HFFc6 (cell line): ENCODE measurements at places on chromosomes 6 and 20.
A peak's percentile ranks its signal among the peaks of the same experiment; 100 is the strongest.

GRCh38 chr6:157929765-157930319 lies 51.8 kb upstream of the SYNJ2 start:
- H3K27me3 ChIP-seq = no peaks in the 10 kb centered on the region; the same call in 1 of the 2 replicates
- H3K4me3 ChIP-seq = no peak overlapping the region
- DNase-seq = no peak
- H3K4me1 ChIP-seq = no peaks in the 10 kb centered on the region
- H3K36me3 ChIP-seq = peaks cover 25% of the 10 kb centered on the region; the same call in 1 of the 2 replicates

DNA sequence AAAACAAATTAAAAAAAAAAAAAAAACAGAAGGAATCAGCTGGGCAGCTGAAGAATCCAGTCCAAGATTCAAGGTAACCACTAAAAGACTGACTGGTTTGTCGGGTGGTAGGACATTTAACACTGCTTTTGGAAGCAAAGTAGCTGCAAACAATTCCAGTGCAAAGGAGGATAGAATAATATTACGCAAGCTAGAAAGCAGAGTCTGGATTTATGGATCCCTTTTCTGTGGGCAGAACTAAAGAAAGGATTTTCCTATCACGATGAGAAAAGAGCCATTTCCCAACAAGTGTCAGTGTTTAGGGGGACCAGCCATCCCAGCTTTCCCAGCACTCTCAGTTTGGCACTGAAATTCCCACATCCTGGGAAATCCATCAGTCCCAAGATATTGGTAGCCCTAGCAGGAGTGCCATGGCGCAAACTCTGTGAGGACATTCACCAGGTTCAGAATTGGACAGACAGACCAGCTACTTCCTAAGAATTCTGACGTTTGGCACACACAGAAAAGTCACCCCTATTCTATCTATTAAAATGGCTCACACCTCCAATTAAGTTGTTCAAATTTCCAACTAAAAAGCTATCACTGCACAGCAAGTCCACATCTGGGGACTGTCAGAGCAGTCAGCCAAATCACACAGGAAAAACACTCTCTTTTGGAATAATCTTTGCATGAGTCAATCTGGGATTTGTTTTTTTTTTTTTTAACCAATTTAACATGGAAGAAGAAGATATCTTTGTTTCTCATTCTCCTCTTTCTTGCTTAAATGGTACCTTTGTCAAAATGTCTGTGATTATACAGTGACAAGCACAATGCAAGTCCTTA lies 356.8 kb upstream of the ARID1B start:
- H3K27me3 ChIP-seq = no peaks in the 10 kb centered on the region
- peaks cover 15% of the 10 kb centered on the region; the same call in 1 of the 2 replicates for H3K4me1 ChIP-seq
- no peak for DNase-seq

DNA sequence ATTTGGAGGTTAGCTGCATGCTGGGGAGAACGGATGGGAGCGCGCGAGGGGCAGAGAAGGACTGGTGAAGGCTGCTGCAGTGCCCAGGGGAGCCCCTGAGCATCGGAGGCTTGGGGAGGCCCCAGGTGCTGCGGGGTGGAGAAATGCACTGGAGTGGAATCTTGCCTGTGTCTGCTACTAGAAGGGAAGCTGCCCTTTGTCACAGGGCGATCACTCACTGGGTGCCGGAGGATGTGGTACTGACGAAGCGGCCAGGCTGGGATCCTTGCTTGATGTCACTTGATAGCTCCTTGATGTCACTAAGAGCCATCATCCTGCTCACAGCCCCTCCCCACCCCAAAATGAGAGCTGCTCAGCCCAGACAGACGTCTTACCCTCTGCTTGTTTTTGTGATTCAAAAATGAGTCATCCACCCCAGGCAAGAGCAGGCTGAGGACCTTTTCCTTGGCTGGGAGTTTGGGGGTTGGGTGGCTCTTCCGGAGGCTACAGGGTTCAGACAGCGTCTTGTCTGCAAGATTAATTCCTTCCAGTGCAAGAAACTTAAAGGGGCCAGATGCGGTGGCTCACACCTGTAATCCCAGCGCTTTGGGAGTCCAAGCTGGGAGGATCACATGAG lies 62.6 kb upstream of the PMEPA1 start:
- H3K27me3 ChIP-seq = peaks cover 22% of the 10 kb centered on the region
- H3K36me3 ChIP-seq = no peaks in the 10 kb centered on the region
- peak; percentile 69 for DNase-seq
- H3K4me3 ChIP-seq = peak overlapping the region; percentile 49
- no peak overlapping the region; the same call in 1 of the 2 replicates for H3K27ac ChIP-seq
- peaks cover 16% of the 10 kb centered on the region for H3K4me1 ChIP-seq

DNA sequence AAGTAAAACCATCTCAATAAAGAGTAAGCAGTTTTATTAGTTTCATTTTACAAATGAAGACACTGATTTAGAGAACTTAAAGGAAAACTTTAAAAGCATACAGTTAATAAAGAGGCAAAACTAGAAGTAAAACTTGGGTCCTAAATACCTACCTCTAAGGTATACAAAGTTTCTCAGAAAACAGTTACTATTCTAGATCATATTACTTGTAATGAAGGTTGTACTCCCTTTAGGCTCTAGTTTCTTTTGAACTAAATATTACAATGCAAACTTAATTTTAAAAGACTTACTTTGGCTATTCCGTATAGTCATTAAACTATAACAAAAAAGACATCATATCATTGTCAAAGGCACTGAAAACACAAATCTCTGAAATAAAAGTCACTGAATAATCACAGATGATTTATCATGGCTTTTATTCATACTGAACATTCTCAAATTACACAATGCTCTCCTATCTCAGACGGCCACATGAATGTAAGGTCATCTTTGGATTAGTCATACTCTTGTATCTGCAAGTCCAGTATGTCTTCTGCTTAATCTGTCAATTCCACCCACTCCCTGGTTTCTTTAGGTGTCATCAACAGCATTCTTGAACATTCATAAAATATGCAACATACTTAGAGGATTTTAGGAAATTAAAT lies 361.6 kb upstream of the RUNX2 start:
- no peaks in the 10 kb centered on the region; the same call in 1 of the 2 replicates for H3K27me3 ChIP-seq
- H3K27ac ChIP-seq = 0 out of 2 replicates have a peak overlapping the region, but pooled peaks have one; percentile 34
- no peak overlapping the region for H3K4me3 ChIP-seq

DNA sequence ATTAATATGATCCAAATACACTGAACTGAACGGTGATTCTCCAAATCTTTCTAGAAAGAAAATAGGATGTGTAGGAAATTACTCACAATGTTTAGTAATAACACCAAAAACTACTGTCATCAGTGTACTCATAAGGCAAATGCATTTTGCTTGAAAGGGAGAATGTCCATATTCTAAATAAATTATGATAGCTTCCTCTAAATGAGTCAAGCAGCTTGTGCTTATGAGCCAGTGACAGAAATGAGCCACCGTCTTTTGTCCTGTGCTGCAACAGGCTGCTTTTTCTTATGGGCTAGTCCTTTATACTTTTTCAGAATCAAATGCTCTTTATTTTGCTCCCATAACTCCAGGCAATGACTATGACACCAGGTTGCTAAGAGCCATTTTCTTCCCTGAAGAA lies 4.5 kb upstream of the ZNF451 start:
- H3K27me3 ChIP-seq = no peaks in the 10 kb centered on the region
- H3K4me1 ChIP-seq = peaks cover 28% of the 10 kb centered on the region
- H3K27ac ChIP-seq = no peak overlapping the region
- DNase-seq = no peak
- peaks cover 2% of the 10 kb centered on the region for H3K36me3 ChIP-seq
- no peak overlapping the region for H3K4me3 ChIP-seq

DNA sequence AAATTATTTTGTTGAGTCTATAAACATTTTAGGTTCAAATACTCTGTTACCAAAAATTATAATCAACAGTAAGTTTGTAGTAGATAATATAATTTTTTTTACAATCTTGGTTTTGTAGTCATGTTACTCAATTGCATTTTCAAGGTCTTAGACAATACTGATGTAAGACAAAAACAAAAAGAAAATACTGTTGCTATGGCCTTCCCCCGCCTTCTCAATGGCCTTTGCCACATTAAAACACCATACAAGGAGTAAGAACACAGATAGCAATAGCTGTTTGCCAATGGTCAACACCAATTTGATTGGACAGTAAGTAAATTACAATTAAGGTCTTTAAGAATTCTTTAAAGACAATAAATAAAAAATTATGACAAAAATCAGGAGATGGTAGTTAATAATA lies 450.2 kb downstream of the CDC5L start:
- no peaks in the 10 kb centered on the region for H3K4me1 ChIP-seq
- no peak overlapping the region for H3K27ac ChIP-seq
- H3K36me3 ChIP-seq = no peaks in the 10 kb centered on the region
- DNase-seq = no peak
- H3K27me3 ChIP-seq = no peaks in the 10 kb centered on the region; the same call in 1 of the 2 replicates
- no peak overlapping the region for H3K4me3 ChIP-seq

DNA sequence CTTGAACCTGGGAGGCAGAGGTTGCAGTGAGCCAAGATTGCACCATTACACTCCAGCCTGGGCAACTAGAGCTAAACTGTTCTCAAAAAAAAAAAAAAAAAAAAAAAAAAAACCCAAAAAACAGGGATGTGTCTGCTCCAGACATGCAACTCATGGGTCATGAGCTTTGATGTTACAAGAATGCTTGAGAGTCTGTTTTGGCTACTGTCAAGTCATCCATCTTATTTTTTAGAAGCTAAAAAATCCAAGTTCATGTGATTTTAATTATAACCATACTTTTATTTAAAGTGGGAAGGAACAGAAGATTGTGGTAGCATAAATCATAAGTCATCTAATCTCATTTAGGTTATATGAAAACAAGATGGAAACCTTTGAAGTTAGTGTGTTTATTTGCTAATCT lies 120.6 kb downstream of the PDE7B start:
- DNase-seq = no peak
- no peaks in the 10 kb centered on the region; the same call in 1 of the 2 replicates for H3K27me3 ChIP-seq
- H3K36me3 ChIP-seq = no peaks in the 10 kb centered on the region
- H3K4me1 ChIP-seq = no peaks in the 10 kb centered on the region
- H3K4me3 ChIP-seq = no peak overlapping the region

- H3K4me1 ChIP-seq = no peaks in the 10 kb centered on the region
- no peak overlapping the region for H3K4me3 ChIP-seq
- H3K27ac ChIP-seq = no peak overlapping the region
Measured at GRCh38 chr6:90049295-90049694, 155.0 kb downstream of the GJA10 start.

- peak overlapping the region; percentile 69 for H3K4me3 ChIP-seq
- DNase-seq = peak; percentile 46
- H3K4me1 ChIP-seq = peaks cover 45% of the 10 kb centered on the region
- H3K27me3 ChIP-seq = peaks cover 4% of the 10 kb centered on the region; the same call in 1 of the 2 replicates
Measured at GRCh38 chr6:168031411-168031971, 34.0 kb downstream of the KIF25 start.

GRCh38 chr20:26209171-26209941 lies 512.7 kb upstream of the ZNF337 start:
- peaks cover 8% of the 10 kb centered on the region for H3K36me3 ChIP-seq
- peaks cover 50% of the 10 kb centered on the region for H3K4me1 ChIP-seq
- H3K4me3 ChIP-seq = peak overlapping the region; percentile 13; the same call in 1 of the 2 replicates
- no peak overlapping the region for H3K27ac ChIP-seq
- no peak for DNase-seq

GRCh38 chr20:891706-892080 lies 24.4 kb downstream of the ANGPT4 start:
- H3K27ac ChIP-seq = no peak overlapping the region
- DNase-seq = no peak
- no peak overlapping the region for H3K4me3 ChIP-seq
- H3K27me3 ChIP-seq = peaks cover 30% of the 10 kb centered on the region
